ENCODE measurements at places on chromosomes 13 and 19.

GRCh38 chr13:36559375-36559774 lies 114.4 kb upstream of the SERTM1 start:
- no peak for DNase-seq

DNA sequence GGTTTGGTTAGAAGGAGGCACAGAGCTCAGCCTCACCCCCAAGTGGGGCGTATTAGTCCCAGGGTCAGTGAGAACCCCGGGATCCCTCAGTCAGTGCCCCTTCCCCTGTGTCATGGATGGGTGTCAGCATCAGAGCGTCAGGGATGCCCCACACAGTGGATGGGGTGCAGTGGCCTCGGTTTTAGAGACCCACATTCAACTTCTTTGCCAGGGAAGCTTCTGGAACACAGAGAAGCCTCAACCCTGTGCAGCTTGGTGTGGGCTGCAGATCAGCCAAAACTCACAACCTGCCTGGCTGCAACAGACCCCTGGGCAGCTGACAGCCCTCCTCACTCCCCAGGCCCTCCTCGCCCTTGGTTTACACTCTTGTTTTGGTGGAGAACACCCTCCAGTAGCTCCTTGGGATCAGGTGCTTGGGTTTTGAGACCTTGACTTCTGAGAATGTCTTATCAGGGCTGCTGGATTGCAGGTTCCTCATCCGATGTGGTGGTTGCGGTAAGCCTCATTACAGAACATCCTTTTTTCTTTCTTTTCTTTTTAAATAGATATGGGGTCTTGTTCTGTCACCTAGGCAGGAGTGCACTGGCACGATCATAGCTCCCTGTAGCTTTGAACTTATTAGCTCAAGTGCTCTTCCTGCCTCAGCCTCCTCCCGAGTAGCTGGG lies 11.0 kb downstream of the ZNF333 start:
- DNase-seq: no peak

GRCh38 chr19:41575998-41576397 lies at the start of gene CEACAM21:
Gene CEACAM21, plus strand, starts transcription at chr19:41576166. Its CDS starts 109 bp downstream, at chr19:41576275.
- DNase-seq: no peak

- DNase-seq: no peak
These were observed 80.0 kb downstream of the GPR12 start for GRCh38 chr13:26680572-26680971.

- DNase-seq: no peak
These were observed 3.1 kb upstream of the NEK3 start for GRCh38 chr13:52162279-52163101.

DNA sequence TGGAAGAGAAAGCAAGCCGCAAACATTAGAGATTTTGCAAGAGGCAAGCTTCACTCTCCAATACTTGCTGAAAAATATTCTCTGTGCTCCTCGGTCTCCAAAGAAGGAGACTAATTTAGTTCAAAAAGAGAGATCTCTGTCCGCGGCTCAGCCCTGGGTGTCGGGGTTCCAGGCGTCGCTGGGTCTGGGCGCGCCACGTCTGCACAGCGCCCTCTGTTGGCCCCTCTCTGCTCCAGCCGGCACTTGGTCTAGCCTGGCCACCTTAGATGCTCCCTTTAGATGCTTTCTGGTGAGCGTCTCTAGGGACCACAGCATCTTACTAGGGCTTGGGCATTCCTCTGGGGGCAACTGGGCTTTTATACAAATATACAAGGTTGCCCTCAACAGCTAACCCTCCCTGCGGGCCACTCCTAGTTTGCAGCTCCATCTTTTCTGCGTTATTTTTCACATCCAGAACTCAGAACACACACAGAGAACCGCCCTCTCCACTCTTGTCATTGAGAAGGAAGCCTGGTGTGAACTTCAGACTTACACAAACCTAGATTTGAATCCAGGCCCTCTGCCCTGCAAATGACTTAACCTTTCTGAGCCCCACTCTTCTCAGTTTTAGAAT lies 78.3 kb downstream of the CYSLTR2 start:
- peak; percentile 42 for DNase-seq

GRCh38 chr13:90773681-90774080 lies 573.8 kb upstream of the MIR17HG start:
- no peak for DNase-seq

DNA sequence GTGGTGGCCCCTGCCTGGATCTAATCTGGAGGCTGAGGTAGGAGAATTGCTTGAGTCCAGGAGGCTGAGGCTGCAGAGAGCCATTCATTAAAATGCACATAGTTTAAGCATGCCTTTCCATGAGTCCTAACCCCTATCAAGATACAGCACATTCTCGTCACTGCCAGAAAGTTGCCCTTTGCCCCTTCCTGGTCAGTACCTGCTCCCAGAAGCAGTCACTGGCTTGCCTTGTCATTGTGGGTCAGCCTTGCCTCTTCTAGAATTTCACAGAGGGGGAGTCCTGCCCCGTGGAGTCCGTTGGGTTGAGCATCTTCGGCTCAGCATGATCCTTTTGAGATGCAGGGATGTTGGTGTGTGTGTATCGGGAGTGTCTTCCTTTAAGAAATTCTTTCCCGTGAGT lies 10.8 kb downstream of the BICRA start:
- DNase-seq: no peak

GRCh38 chr19:3403489-3404323 lies 37.3 kb downstream of the NFIC start:
- no peak for DNase-seq

GRCh38 chr13:100633461-100633860 lies 41.1 kb downstream of the TMTC4 start:
- DNase-seq: no peak

GRCh38 chr19:45400192-45400591 lies 4.7 kb downstream of the PPP1R13L start:
- no peak for DNase-seq

- no peak for DNase-seq
These were observed 13.7 kb downstream of the ZBTB7A start for GRCh38 chr19:4052993-4053422.

DNA sequence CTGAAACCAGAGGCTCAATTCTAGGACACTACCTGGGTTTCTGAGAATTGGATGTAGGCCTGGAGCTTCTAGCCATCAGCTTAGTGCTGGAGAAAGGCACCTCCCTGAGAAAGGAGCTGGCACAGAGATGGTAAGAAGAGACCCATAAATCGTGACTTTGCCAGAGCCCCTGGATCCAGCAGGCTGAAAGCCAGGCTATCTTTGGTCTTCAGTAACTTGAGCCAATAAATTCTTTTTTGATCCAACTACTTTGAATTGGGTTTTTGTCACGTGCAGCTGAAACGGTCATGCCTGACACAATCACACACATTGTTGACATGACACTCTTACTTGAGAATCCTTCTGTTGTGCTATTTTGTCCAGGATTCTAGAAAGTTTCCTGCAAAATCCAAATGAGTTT lies 103.4 kb downstream of the LHFPL6 start:
- no peak for DNase-seq

DNA sequence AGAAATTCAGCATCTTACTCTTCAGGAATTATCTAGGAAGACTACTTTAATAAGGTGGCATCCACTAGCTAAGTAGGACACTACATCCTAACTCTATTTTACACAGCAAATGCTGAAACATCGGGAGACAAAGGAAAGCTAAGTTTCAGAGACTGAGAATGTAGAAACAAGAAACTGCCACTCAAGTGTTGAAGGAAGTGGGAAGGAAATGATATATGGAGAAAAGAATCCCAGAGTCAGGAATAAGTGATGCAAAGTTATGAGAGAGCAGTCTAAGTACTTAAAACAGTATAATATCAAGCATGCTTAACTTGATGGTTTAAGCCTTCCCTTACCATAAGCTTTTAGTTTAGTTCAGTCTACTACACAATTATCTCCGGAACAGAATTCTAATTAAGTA lies 52.4 kb downstream of the RBM26 start:
- DNase-seq: no peak

DNA sequence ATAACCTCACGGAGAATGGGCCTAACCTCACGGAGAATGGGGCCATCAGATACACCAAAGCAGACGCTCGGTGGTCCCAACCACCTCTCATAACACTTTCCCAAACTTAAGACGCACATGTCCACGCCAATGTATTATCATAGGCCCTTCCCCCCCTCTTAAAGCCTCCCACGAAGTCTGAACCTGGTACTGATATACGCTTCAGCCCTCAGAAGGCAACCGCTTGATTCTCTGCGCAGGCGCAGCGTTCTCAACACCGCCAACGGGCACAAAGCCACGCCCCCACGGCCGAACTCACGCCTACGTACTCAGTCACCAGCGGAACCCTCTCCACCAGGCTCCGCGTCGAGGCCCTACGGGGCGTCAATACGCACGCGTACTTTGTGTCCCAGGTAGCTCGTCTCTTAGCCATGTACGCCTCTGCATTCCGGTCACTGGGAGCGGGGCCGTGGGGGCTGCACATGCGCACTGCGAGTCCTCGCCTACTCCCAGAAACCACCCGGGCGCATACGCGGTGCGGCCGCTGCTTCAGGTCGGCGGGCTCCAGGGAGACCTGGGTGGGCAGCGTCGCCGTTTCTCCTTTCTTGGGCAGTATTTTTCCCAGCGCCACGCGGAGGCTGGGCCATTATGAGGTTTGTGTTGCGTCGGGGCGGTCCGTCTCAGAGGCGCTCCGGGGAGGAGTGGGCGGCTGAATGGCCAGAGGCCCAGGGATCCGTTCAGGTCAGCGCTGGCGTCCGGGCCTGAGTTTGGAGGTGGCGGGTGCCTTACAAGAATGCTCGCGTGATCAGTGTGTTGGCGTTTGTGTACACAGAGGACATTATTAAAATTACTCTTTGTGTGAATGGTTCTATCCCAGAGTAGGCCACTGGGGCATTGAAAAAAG lies 25.3 kb downstream of the ZNF582 start:
- DNase-seq: peak; percentile 67

DNA sequence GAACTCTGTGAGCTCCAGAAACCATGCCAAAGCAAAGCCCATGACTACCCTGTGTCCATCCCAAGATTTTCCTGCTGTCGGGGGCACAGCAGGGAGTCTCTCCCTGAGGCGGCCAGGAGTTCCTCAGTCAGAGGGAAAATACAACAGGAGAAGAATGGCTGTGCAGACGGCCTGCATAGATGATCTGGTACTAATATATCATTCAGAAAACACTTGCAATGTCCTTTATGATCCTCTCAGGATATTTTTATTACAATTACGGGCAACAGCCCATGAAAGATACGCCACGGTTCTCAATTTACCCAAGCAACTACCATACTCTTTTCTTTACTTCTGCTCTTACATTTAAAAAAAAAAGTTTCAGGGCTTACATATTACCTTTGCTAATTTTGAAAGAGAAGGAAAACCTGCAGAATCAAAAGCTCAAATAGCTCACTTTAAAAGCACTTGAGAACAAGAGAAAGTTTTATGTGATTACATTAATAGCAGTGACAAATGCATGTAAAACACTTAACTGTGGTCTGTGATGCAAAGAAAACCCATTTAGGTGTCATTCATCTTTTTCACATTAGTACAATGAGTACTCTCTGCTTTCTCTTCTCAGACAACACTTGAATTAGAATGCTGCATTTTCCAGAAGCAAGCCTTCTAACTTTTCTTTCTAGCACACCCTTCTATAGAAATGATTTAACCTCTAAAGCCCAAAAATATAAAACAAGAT lies 460.8 kb downstream of the KLF5 start:
- DNase-seq: no peak

DNA sequence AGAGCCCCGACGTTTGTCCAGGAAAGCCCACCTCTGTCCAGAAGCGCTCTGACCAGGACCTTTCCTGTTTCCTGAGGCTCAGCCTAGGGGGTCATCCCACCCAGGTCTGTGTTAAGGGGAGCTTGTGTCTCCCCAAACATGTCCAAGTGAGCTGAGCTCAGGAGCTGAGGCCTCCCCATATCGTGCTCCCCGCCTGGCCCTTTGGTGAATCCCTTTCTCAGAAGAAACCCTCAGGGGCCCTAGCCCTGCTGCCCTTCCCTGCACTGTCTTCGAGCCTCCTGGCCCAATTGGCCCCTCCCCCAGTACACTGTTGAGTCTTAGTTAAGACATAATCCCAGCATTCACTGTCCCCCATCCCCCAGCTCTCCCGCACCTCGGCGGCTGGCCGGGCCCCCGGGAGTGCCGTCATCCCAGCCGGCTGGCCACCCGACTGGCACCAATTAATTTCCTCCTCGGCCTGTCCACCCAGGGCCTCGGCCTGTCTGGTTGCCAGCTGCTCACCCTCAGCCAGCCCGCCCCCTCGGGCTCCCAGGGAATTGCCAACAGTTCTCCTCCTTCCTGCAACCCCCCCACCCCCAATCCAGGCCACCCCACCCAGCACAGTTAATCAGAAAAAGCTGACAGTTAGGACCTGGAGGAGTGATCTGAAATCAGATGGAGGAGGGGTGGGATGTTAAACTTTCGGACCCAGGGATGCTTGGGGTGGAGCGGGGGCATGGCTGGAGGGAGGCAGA lies 13.6 kb downstream of the IER2 start:
- DNase-seq: peak; percentile 14

GRCh38 chr19:23547816-23548430 lies 139.1 kb downstream of the ZNF675 start:
- DNase-seq: no peak

- DNase-seq: no peak
These were observed 16.5 kb downstream of the VSTM2B start for GRCh38 chr19:29542327-29542726.

GRCh38 chr19:648305-648704 lies 8.6 kb downstream of the FGF22 start:
- DNase-seq: no peak

GRCh38 chr19:980133-980998 lies 3.8 kb upstream of the WDR18 start:
- DNase-seq: no peak

DNA sequence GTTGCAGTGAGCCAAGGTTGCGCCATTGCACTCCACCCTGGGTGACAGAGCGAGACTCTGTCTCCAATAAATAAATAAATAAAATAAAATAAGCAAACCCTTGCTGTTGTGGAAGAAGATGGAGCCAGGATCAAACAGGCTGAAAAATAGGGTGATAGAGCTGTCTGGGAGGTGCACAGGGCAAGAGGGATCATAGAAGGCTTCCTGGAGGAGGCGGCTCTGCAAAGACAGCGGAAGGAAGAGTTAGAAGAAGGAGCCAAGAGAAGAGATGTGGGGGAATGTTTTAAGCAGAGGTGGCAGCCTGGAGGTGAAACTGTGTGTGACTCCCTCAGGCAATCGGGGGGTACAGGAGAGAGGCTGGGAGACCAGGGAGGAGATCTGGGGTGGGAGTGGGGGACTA lies 40.6 kb downstream of the ZNRF4 start:
- no peak for DNase-seq

GRCh38 chr13:36431204-36432105 lies 840 bp upstream of the CCNA1 start:
- no peak for DNase-seq

- no peak for DNase-seq
These were observed 350.7 kb downstream of the UQCRFS1 start for GRCh38 chr19:28862238-28862637.

DNA sequence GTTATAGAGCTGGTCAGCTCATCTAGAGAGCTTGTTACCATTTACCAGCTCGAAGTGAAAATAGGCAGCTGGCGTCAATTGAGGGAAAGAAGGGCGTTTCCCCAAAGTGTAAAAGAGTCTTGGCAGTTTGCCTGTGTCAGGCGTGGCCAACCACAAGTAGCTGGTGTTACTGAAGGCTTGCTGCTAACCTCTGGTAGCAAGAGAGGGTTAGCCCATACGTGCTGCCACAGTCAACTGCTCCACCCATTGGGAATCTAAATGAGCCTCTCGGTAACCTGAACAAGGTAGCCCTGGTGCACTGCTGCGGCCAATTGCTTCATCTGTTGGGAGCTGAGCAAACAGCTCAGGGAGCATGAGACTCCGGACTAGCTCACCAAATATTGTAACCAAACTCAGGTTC lies 314.9 kb upstream of the SLITRK5 start:
- no peak for DNase-seq
